ENCODE measurements at places on chromosomes 5 and 9.

GRCh38 chr5:145689235-145689634, 145.9 kb downstream of the PRELID2 start:
- no peak for DNase-seq

DNA sequence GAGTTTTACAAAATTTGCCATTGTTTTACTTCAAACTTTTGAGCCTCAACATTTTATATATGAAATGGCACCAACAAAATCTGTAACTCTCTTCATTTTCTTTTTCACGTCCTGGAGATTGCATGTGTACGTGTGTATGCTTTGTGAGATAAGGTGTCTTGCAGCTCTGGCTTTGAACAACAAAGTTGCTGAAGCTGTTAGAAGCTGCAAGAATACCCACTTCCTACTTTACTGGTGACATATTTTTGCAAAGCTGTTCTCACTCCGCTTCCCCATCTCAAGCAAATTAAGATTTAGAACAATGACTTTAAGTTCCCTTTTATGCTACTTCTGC, 41.8 kb downstream of the FYB1 start:
- no peak for DNase-seq

DNA sequence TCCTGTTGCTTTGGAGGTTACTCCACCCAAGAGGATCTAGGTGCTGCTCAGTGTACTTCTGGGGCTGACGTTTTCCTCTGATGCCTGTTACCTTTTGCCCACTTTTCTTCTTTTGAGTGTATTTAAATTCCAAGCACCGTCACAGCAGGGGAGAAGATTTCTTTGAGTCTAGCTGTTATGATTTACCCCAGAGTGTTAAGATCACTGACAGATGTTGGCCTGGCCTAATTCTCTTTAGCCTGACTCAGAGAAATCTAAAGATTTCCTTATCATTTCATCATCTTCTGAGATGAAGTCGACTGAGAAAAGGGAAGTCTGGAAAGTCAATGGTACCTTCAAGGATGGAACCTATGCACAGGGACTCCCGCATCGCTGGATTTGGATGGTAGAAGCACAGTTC, 191.5 kb downstream of the FBXL7 start:
- DNase-seq: no peak

GRCh38 chr9:14205463-14205862, 108.5 kb downstream of the NFIB start:
- DNase-seq: no peak

DNA sequence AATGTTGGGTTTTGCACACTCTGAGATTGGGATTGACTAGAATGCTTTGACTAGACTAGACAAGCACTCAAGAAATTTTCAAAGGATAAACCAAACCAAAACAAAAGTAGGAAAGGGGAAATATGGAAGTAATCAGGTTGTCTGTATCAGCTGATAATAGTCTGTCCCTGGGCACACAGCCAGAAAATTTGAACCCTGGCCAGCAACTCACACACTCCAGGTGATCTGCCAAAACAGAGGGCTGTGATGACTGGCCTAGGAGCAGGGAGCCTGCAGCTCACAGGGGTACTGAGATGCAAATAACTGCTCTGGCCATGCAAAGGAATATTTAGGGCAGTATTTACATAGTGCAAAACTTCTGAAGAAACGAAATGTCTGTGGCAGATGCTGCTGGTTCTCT, 112.3 kb upstream of the SMIM23 start:
- DNase-seq: no peak

DNA sequence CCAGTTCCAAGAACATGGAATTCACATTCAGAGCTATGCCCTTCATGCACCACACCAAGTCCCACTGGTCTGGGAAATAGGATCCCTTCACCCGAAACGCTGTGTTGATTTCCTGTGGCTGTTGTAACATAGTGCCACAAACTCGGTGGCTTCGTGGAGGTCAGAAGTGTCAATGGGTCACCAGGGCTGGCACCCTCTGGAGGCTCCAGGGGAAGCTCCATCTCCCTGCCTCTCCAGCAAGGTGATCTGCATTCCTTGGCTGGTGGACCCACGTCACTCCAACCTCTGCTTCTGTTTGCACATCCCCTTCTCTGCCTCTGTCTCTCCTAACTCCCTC, 28.9 kb upstream of the ALDH1B1 start:
- DNase-seq: no peak

GRCh38 chr5:75335486-75335885, 1.5 kb upstream of the HMGCR start:
- DNase-seq: no peak

GRCh38 chr5:72096602-72097188, 10.6 kb upstream of the MAP1B start:
- DNase-seq: no peak

DNA sequence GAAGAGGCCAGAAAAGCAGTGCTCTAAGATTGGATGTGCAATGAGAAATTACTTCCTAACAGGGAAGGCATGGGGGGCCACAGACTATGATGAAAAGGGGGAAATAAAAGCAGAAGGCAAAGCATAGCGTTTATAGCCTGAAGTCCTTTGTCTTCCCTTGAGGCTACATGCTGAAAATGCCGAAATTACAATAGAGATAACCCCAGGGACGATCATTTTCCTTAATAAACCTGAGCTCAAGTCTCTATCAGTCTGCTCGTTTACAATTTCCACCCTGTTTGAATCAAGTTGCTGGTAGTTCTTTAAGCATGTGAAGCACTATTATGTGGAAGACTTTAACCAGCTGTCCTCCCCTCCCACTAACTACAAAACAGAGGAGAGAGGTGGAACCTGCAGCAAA, 60.4 kb downstream of the FREM1 start:
- DNase-seq: no peak

- no peak for DNase-seq
Measured at GRCh38 chr5:90381213-90381929, 28.2 kb downstream of the CETN3 start.

DNA sequence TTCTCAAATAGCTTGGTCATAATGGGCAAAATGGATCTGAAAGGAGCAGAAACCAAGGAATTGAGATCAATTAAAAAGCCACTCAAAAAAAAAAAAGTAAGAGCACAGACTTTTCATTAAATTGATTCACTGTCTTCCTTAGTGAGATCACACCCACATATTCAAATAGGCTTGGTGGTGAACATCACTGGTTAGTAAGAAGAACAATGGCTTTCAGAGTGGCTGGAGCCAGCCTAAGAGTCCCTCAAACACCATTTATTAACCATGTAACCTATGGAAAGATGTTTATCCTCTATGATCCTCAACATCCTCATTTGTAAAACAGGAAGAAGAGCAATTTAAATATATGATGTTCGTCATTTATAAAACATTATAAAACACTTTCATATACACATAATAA, 12.4 kb downstream of the CCDC112 start:
- DNase-seq: no peak
